ENCODE measurements at places on chromosomes 2 and 18. TPM values are rescaled to one million over a fixed set of nuclear protein-coding genes. Genes with fewer than 3 reads are reported as not detected.

The GALR1 gene
- polyA plus RNA-seq = 0.51 TPM

The MPP4 gene
- 0.24 TPM for polyA plus RNA-seq

The TUBB8B gene
- not detected for polyA plus RNA-seq

The QPCT gene
- polyA plus RNA-seq = 9.1 TPM

The BMP10 gene
- not detected for polyA plus RNA-seq

The GPD2 gene
- 28.5 TPM for polyA plus RNA-seq

The UNC80 gene
- polyA plus RNA-seq = 2.5 TPM

The SERPINB3 gene
- polyA plus RNA-seq = not detected

The RAX gene
- not detected for polyA plus RNA-seq

The CACNB4 gene
- 1.8 TPM for polyA plus RNA-seq

The FAM237A gene
- polyA plus RNA-seq = not detected

The CAPN14 gene
- polyA plus RNA-seq = 0.13 TPM

The UGT1A3 gene
- 0.16 TPM for polyA plus RNA-seq

The POU3F3 gene
- polyA plus RNA-seq = not detected

The GALNT14 gene
- polyA plus RNA-seq = 3.1 TPM

DNA sequence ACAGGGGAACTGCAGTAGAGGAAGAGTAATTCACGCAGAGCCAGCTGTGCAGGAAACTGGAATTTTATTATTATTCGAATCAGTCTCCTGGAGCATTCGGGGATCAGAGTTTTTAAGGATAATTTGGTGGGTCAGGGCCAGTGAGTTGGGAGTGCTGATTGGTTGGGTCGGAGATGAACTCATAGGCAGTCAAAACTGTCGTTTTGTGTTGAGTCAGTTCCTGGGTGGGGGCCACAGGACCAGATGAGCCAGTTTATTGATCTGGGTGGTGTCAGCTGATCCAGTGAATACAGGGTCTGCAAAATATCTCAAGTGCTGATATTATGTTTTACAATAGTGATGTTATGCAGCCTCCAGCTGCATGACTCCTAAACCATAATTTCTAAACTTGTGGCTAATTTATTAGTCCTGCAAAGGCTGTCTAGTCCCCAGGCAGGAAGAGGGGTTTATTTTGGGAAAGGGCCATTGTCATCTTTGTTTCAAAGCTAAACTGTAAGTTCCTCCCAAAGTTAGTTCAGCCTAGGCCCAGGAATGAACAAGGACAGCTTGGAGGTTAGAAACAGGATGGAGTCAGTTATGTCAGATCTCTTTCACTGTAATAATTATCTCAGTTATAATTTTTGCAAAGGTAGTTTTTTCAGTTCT is 67.0 kb downstream of the ASAP2 start:
- no peak for DNase-seq

- no peak for DNase-seq
Measured at GRCh38 chr2:105882920-105883435, 138.3 kb downstream of the NCK2 start.

- no peak for DNase-seq
Measured at GRCh38 chr2:142718576-142719155, 158.8 kb upstream of the KYNU start.

- no peak for DNase-seq
Measured at GRCh38 chr2:25221579-25221978, 53.2 kb upstream of the POMC start.

DNA sequence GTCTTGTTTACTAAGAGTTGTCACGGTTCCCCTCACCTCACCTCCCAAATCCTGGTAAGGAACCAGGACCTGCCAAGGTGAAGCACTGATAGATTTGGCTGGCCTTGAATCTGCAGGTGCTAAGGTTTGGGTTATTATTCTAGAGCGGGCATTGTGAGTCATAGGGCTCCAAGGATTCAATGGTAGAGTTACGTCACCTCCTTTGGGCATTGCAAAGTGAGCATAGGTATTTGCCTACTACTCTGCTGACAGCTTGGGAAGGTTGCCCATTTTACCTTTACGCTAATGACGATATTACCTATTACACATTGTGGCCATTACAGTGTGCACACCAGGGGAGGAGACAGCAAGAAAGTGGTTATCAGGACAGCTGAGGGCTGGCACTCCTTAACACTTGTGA is 59.3 kb downstream of the SETBP1 start:
- DNase-seq = no peak

GRCh38 chr2:4900861-4901770 is 791.1 kb upstream of the SOX11 start:
- no peak for DNase-seq

- DNase-seq = no peak
Measured at GRCh38 chr2:8885449-8886201, 48.2 kb upstream of the KIDINS220 start.

GRCh38 chr2:173969886-173970285 is 4.7 kb upstream of the SP3 start:
- DNase-seq = no peak

DNA sequence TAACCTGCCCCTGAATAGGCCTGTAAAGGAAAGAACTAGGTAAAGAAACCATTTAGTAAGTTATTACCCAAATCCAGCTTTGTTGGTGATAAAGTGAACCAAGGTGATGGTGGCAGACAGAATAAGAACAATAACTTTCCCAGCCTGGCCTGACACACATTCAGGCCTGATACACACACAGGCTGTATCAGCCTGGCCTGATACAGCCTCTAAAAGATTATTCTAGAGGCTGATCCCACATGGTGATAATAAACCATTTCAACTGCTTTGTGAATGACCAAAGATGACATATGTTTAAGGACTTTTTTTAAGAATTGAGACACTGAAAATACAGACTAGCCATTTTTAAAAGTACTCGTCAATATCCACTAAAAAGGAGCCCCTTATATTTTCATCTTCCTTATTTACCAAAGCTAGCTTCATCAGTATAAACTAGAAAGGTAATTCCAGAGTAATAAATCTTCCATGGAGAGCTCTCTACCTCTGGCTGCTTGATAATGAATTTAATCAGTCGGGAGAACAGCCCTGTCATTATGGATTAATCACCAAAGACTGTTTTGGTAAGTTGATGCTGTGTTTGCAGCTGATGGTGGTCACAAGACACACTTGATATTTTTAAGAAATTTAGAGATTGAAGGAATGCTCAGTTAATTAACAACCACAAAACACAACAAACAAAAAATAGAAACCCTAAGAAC is 77.2 kb downstream of the SLC8A1 start:
- DNase-seq = no peak

GRCh38 chr2:24576617-24577016 is 85.6 kb downstream of the NCOA1 start:
- DNase-seq = no peak

- DNase-seq = no peak
Measured at GRCh38 chr2:223046470-223047040, 5.4 kb upstream of the KCNE4 start.

DNA sequence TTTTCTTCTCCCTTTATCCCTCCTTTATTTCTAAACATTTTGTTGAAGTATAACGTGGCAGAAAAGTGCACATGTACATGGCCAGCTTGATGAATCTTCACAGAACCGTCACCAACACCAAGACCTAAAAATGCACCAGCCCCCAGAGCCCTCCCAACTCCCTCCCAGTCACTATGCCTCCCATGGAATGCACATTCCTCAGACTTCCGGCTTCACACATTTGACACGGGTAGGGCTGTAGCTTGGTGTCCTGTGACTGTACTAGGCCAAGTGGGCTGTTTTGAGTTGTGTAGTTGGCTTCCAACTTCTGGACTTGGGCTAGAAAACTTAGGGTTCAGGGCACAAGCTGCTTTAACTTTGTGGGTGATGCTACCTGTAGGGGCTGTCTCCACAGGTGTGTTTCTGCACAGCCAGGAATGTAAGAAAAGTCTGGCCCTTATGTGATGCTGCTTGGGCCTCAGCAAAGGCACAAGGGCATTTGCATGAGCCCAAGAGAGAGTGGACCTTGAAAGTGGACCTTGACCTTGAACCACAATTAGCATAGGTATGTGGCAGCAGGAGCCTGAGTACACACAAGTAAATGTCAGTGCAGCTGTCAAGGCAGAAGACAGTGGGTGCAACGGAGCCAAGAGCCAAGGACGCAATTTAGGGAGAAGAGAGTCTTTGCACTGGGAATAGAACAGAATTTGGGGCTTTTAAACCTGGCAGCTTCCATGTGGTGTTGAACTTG is 78.4 kb downstream of the SEPTIN10 start:
- DNase-seq = peak; percentile 72

GRCh38 chr18:34529358-34530335 is 180.5 kb upstream of the DTNA start:
- no peak for DNase-seq

DNA sequence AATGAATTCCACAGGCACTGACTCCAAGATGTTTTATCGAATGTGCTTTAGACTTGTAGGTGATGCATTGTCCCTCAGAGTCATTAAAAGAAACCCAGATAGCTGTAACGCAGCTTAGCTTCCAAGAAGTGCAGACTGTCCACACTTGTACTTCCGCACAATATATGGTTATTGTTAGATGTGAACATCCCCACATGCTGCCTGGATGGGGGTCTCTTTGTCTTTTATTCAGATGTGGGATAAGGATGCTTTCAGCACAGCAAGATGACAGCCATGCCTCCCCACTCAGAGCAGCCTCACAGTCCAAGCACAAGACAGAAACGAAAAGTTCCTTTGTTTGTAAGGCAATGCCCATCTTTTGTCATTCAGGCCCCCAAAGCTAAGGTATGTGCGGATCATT is 416.6 kb downstream of the HRH4 start:
- DNase-seq = no peak

DNA sequence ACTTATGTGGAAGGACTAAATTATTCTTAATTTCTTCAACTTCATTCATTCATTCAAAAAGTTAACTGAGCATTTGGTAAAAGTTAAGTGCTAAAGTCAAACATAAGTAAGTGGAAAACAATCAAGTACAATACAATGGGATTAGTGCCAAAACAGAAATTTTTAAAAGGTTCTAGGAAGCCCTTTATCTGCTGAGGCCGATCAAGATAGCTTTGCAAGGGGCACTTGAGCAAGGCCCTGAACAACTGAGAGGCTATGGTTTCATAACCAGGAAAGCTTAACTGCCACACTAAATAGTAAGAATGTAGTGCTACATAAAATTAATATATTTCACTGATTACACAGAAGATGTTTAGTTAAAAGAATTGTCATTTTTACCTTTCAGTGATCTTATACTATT is 76.5 kb downstream of the NOL10 start:
- DNase-seq = no peak

DNA sequence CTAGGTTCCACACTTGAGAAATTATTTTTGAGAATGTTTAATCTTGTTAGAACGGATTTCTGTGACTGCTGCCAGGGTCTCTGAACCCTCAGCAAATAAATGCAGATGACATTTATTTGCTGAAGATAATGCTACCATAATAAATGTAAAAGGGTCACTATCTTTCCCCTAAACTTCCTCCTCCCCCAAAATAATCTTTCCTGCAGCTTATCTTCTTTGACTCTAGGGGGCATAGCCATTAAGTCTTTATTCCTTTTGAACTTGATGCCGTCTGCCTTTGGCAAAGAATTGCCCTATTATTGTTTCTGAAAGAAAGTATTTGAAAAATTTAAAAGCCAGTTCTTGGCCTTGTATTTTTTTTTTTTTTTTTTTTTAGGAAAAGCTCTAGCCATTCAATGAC is 63.6 kb upstream of the ACSL3 start:
- no peak for DNase-seq

DNA sequence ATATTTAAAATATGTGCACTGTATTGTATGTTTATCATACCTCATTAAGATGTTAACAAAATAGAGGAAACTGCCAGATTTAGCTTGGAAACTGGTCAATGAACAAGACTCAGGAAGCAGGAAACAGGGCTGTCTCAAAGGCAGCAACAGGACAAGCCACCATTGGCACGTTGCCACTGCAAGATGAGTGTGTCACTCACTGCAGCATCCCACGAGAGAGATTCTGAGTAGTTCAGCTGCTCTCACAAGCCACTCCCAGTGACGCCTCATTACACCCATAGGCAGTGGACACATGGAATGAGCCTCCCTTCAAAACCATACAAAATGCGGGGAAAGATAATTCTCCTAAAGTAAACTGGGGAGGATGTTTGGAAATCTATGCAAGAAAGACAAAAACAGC is 181.9 kb upstream of the DLGAP1 start:
- no peak for DNase-seq

- no peak for DNase-seq
Measured at GRCh38 chr2:227447606-227448005, 24.4 kb upstream of the AGFG1 start.

- DNase-seq = no peak
Measured at GRCh38 chr2:220163486-220163885, 536.1 kb downstream of the SLC4A3 start.

- DNase-seq = no peak
Measured at GRCh38 chr2:148596018-148596417, 48.5 kb upstream of the EPC2 start.

- no peak for DNase-seq
Measured at GRCh38 chr2:179999000-179999399, 8.1 kb downstream of the CWC22 start.

- no peak for DNase-seq
Measured at GRCh38 chr2:215684448-215685237, 248.8 kb upstream of the FN1 start.

GRCh38 chr2:36697424-36698066 is 1.0 kb downstream of the VIT start:
- no peak for DNase-seq

- DNase-seq = no peak
Measured at GRCh38 chr2:238168196-238169047, 9.7 kb downstream of the ERFE start.

DNA sequence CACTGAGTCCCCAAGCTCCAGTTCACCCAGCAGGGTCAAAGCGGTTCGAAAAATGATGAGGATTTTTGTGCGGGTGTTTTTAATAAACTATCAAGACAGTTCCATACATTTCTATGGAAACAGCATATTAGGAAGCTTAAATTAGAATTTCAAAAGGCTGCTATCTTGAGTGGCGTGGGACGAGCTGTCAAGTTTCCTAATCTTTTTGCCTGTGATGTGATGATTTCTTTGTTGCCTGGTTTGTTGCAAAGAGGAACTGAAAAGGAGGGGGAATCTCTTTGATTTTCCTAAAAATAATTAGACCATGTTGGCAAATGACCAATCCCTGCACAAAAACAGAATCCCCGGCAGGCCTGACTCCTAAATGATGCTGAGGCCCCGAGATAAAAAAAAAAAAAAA is 66.1 kb upstream of the ATG16L1 start:
- DNase-seq = no peak

DNA sequence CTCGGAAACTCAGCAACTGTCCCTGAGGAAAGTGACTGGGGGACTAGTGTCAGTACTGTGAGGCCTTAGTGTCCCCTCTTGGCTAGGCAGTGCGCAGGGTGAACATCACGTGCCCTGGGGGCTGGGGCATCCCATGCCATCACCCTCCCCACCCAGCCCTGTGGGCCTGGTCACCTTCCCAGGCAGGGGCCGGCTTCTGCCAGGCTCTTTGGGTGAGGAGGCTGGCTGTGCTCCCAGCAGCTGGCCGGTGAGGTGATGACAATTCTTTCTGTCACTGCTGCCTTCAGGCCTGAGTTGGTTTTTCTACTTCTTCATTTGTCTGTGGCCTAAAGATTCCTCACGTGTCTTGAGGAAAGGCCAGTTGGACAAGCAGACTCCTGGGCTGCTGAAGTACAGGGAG is 180.8 kb downstream of the KLHL29 start:
- DNase-seq = no peak

- no peak for DNase-seq
Measured at GRCh38 chr2:241088791-241089732, 13.0 kb downstream of the MTERF4 start.

Measured in large intestine (tissue), 12 donors.